ENCODE measurements at places on chromosomes 1 and 21.

GRCh38 chr21:28991861-28992525 is 684 bp downstream of the LTN1 start:
- no peak for DNase-seq

- DNase-seq = no peak
These were observed 156.0 kb upstream of the VAMP3 start for GRCh38 chr1:7615138-7615537.

DNA sequence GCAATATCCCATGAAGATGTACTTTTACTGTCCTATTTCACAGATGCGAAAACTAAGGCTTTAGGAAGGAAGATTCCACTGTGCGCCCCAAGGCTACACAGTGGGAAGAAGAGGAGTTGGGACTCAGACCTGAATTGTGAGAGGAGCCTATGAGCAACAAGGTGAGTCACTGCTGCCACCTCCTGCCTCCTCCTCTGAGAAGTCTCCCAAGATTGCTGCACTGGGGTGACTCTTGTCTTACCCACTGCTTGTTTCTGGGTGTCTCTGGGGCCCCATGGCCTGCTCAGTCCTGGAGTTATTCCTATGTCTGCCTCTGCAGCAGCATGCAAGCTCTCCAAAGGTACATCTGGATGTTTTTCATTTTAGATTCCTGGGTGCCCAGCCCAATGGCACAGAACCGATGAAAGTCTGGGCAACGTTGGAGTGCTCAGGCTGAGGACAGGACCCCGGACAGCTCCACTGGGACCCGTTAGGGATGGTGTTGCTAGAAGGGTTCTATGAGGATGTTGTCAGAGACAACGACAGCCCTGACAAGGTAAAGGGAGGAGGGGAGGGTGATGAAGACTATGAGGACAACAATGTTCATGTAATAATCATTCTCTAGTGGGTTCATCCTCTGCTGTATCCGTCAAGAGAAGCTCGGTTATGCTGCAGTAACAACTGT is 11.0 kb upstream of the C1QA start:
- DNase-seq = no peak

DNA sequence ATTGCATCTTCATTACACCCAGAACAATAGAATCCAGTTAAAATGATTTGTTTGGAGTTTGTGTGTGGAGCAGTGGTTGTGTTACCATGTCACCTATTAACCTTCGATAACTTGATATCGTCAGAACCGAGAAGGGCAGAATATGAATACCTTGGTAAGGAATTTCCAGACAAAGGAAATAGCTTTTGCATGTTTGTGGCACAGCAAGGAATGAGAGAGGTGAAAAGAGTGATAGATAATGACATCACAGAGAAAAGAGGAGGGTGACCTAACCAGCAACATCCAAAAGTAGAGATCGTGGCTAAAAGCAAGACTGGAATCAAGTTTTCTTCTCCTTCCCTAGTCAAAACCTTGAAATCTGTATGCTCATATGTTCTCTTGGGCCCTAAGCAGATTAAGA is 244.6 kb upstream of the NEGR1 start:
- no peak for DNase-seq

- DNase-seq = no peak
These were observed 25.6 kb downstream of the MIS18A start for GRCh38 chr21:32253215-32253641.

DNA sequence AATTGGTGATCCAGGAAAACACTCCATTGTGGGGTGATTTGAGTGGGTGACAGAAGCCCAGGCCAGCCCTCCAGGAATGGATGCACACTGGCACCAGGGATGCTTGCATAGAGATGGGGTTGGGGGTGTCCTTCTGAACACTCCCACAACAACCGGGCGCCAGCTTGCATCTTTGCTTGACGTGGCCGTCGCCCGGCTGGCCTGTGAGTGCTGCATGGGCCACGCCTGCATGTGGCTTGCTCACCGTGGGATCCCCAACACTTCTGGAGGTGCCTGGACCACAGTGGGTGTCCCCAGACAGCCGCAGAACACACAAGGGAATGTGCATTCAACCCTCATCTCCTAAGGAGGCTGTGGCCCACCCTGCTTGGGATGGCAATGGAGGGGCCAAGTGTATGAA is 55.1 kb downstream of the SIK1 start:
- no peak for DNase-seq

GRCh38 chr1:192668409-192668983 is 32.5 kb downstream of the RGS13 start:
- DNase-seq = no peak

DNA sequence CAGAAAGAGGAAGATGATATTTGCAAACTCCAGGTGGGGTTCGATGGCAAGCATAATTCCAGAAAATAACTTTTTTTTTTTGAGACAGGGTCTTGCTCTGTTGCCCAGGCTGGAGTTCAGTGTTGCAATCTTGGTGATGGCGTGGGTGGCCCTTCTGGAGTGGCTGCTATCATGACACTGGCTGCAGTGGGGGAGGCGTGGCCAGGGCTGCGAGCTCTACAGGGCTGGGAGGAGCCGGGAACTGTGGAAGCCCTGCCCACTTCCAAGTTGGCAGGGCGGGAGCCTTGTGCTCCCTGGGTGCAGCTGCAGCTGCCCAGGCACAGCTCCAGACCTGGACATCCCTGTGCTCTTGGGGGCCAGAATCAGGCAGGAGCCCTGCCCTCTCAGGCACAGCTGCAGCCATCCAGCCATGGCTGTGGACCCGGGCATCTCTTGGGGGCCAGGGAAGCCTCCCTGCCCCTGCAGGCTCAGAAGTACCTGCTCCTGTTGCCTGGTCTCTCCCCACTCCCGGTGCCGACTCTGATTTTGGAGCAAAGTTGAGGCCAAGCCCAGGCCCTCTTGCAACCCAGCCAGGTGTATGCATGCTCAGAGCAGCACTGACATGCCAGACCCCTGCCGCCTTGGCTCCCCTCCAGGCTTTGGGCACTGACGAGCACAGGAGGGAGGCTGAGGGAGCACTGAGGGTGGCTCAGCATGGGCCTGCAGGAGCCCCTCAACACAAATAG is 7.2 kb upstream of the BCL10 start:
- no peak for DNase-seq

GRCh38 chr1:12272770-12273169 is 42.9 kb downstream of the VPS13D start:
- no peak for DNase-seq

DNA sequence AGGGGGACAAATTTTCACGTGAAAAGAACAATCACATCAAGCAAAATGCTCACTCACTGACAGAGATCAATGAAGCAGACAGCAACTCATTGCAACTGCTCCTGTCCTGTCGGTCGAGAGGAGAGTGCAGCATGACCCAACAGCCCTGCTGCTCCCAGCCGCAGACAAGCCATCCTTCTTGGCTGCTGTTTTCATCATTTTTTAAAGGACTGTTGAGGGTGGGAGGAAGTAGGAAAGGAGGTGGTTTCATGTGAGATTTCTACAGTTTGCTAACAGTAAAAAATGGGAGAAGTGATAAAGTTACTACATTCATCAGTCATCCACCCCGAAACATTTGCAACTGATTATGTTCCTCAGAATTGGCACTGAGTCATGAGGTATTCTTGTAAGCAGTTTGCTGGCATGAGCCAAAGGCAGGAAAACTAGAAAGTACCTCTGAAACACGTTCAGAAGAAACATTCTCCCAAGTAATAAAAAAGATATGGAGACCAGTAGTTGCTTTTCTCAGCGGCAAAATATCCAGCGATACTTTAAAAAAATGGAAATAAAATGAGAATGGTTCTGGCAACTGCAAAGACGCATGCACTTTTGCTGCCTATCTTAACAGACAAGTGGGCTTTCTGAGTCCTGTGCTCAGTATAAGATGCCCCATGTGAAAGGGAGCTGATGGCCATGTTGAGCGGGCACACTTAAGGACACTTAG is 72.0 kb upstream of the CLDN14 start:
- no peak for DNase-seq

DNA sequence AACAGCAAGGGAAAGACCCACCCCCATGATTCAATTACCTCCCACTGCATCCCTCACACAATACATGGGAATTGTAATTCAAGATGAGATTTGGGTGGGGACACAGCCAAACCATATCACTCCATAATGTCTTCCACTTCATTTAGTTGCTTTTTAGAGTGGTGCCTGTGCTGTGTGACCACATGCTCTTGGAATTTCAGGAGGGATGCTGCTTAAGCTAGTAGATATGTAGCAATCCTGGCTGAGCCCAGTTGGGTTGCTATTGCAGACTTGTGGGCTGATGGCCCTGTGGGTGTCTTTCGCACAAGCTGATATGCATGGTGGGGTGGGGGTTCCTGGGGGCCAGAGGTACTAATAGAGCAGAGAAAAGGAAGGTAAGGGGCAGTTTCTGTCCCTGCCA is 160.4 kb upstream of the SYT6 start:
- no peak for DNase-seq

- no peak for DNase-seq
These were observed 29.3 kb downstream of the IER5 start for GRCh38 chr1:181117648-181118449.

GRCh38 chr1:110320168-110320518 is 19.0 kb upstream of the RBM15 start:
- no peak for DNase-seq

DNA sequence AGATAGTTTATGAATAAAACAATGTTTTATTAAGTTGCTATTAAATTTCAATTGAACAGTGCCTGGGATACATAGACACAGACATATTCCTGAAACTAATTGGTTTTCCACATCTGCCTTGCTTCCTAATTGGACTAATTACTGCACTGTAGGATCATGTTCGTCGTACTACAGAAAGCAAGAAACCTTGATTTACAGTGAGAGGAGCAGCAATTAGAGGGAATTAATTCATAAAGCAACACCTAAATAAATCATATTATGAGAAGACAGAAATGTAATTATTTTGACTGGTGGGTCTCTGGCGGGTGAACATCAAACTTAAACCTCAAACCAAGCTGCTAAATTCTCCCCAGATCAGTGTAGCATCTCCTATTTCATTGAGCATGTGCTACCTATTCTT is 124.6 kb upstream of the CAMK1G start:
- no peak for DNase-seq

DNA sequence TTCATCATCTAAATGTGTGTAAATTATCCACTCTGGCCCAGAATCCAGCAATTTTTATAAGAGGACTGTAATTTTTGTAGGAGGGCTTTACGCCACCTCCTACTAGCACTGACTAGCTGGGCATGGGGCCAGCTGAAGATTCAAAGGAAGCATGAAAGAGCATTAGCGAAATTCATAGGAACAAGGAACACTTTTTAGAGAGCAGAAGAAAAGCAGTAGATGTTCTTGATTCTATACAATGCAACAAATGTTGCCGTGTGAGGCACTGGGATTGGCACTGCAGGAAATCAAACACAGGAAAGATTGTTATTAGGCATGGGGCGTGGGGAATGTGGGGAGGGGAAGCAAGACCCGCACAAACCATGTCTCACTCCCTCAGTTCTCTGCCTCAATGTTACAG is 58.4 kb upstream of the PARP1 start:
- DNase-seq = no peak

DNA sequence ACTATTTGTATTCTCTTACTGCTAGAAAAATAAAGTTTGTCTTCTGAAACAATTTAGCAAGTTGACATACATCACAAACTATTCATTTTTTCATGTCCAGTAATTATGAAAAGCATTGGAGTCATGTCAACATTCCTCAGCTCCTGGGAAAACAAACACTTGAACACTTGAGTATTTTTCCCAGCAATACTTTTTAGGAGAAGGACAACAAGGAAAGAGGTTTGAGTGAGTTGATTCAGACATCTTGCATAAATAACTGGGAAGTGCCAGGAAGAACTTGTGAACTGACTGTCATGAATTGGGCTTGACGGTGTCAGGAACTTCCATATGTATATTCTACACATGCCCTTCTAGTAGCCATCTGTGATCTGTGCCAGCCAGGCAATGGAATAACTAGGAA is 195.6 kb downstream of the HMCN1 start:
- DNase-seq = no peak

- no peak for DNase-seq
These were observed 34.5 kb upstream of the SLC5A9 start for GRCh38 chr1:48187969-48188563.

DNA sequence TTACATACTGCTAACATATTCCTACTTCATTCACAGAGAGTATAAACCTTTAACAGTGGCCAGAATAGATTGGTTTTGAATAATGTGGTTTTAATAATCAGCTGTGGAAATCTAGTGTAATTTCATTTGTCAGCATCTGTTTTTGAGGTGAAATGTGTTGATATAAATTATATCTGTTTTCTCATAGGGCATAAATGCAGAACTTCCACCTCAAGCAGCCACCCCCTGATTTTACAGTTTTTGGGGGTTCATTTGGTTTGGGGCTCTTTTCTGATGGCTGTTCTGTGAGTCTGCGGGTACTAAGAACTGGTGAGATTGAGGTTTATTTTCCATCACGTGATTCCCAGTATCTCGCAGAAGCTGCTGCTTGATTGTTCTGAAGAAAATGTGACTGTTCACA is 23.2 kb downstream of the EDARADD start:
- no peak for DNase-seq
